Cerebellum (tissue), 4 donors: ENCODE measurements at places on chromosomes 12 and 14. TPM values are rescaled to one million over a fixed set of nuclear protein-coding genes. Genes with fewer than 3 reads are reported as not detected.

The CLEC9A gene
- total RNA-seq, result not detected

The KCNC2 gene
- total RNA-seq, result 20.2 TPM

The DDX23 gene
- total RNA-seq, result 51.4 TPM

The BHLHE41 gene
- total RNA-seq, result 6.6 TPM

The IAPP gene
- not detected for total RNA-seq

The GLI1 gene
- 4.5 TPM for total RNA-seq
